HTR-8/SVneo (cell line): ENCODE measurements at places on chromosomes 2 and 18.
A peak's percentile ranks its signal among the peaks of the same experiment; 100 is the strongest.

- no peak for DNase-seq
These were observed 107.1 kb downstream of the TWIST2 start for GRCh38 chr2:238954841-238955591.

DNA sequence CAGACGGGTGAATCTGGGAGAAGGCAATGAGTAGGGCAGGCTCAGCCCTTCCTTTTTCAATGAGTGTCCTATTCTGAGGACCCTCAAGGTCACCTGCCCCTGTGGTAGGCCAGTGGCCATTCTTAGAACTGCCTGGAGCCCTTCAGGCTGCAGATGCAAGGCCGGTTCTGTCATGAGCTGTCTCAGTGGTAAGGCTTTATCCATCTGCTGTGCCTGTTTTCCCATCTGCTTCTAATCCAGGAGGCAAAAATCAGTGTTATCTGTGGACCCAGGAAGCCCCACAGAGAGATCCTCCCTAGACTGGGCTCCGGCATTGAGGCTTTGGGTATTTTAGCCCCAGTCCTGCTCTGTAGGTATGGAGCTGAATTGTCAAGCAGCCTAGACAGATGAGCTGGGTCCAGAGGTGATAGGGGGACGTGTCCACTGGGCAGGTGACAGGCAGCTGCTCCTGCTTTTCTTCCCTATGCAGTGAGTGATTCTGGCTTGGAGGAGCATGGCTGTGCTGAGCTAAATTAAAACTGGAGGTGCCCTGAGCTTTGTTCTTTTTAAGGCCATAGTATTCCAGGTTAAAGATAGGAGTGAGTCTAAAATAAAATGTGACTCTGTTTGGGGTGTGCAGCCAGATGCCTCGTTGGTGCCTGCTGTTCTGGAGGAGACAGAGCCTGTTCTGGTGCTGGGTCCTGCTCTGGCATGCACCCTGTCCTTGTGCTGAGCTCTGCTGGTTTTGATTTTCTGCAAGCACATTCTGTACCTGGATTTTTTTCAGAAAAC lies 92.5 kb downstream of the FHOD3 start:
- no peak for DNase-seq

DNA sequence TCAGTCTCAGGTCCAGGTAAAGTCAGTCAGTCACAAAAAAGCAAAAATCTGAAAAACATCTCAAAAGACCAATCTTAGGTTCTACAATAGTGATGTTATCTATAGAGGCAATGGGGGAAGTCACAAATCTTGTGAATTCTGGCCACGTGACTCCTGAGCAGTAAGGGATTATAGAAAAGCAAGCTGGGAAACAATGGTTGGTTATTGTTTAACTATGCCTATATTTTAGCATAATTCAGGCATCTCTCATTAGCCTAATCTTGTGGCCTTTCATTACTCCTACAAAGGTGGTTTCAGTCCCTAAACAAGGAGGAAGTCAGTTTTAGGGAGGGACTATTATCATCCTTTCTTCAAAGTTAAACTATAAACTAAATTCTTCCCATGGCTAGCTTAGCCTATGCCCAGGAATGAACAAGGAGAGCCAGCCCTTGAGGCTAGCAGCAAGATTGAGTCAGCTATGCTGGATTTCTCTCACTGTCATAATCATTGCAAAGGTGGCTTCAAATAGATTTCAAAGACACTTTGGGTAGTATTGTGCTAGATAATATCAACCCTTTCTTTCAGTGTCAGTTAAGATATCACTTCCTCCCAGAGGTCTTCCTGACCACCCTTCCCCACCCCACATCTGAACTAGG lies 56.4 kb upstream of the ITGA6 start:
- no peak for DNase-seq

GRCh38 chr2:20976527-20976926 lies 67.3 kb downstream of the APOB start:
- no peak for DNase-seq

DNA sequence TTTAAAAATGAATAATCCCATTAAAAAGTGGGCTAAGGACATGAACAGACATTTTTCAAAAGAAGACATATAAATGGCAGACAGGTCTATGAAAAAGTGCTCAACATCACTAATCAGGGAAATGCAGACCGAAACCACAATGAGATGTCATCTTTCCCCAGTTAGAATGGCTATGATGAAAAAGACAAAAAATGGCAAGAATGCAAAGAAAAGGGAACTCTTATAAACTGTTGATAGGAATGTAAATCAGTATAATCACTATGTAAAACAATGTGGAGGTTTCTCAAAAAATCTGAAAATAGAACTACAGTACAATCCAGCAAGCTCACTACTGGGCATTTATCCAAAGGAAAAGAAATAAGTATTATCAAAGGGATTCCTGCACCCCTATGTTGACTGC lies 169.2 kb downstream of the METTL4 start:
- no peak for DNase-seq

GRCh38 chr2:28219758-28220368 lies 172.8 kb upstream of the FOSL2 start:
- no peak for DNase-seq

DNA sequence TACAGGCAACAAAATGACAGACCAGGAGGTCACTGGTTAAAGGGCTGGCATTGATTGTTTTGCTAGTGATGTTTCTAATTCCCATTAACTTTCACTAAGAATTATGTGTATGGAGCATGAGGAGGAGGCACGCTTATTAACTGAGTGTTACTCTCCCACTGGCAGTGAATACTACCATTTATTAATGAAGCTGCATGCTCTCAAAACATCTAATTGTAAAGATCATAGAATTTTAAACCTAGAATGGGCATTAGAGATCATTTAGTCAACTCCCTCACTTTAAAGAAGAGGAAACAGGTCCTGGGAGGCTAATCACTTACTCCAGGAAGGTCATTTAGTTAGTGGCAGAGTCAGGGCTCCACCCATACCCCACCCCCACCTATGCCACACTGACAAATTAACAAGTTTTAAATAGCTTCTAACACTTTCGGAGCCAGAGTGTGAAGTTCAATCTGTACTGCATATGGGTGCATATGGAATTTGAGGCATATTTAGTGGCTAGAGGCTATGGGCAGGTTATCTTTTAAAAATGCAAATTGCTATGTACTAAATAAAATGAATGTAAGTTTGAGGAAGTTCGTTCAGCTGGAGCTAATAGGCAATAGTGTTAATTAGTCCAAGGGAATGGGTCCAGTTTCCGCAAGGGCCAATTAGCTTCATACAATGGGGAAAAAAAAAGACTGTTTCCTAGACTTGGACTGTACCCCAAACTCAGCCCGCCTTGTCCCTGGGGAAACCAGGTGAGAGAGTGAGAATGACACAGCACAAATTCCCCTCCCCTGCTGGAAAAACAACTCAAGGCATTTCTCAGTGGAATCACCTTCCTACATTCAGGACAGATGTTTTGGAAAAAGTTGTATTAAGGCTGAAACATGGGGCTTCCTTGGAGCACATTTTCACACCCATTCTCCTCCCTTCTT lies 178.8 kb downstream of the ICOS start:
- no peak for DNase-seq

- no peak for DNase-seq
These were observed 11.2 kb upstream of the DAW1 start for GRCh38 chr2:227860221-227860641.

GRCh38 chr2:181243319-181243718 lies 213.9 kb upstream of the ITGA4 start:
- no peak for DNase-seq

DNA sequence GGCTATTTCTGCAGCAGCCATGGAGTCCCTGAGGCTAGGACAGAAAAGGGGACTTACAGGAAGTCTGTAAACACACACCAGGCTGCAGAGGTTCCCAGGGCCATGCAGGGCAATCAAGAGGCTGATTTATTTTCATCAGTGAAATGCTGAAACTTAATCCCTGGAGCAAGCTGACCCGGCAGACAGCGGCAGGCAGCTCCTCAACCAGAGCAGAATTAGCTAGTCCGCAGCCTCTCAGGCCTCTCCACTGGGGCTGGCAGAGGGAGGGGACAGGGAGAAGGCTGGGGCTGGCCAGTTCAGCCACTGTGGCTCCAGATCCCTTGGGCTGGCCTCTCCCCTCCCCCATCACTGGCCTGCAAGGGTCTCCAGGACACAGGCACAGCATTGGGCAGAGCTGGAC lies 136.3 kb downstream of the TNS1 start:
- no peak for DNase-seq

DNA sequence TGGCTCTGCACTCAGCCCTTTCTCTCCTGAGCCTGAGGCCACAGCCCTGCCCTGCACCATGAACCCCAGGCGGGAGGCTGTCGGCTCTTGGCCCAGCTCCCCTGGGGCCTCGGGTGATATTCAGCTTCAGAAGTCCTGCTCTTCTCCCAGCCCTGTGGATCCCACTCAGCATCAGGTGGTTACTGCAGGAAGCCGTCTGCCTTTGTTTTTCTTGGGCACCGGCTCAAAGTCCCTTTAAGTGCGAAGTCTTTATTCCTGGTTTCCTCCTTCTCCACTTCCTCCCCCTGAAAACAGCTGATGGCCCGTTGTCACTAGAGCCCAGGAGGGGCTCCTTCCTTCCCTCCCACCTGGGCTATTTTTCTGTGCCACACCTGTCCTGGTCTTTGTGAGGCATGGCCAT lies 161.5 kb upstream of the BCL2L11 start:
- DNase-seq = no peak

DNA sequence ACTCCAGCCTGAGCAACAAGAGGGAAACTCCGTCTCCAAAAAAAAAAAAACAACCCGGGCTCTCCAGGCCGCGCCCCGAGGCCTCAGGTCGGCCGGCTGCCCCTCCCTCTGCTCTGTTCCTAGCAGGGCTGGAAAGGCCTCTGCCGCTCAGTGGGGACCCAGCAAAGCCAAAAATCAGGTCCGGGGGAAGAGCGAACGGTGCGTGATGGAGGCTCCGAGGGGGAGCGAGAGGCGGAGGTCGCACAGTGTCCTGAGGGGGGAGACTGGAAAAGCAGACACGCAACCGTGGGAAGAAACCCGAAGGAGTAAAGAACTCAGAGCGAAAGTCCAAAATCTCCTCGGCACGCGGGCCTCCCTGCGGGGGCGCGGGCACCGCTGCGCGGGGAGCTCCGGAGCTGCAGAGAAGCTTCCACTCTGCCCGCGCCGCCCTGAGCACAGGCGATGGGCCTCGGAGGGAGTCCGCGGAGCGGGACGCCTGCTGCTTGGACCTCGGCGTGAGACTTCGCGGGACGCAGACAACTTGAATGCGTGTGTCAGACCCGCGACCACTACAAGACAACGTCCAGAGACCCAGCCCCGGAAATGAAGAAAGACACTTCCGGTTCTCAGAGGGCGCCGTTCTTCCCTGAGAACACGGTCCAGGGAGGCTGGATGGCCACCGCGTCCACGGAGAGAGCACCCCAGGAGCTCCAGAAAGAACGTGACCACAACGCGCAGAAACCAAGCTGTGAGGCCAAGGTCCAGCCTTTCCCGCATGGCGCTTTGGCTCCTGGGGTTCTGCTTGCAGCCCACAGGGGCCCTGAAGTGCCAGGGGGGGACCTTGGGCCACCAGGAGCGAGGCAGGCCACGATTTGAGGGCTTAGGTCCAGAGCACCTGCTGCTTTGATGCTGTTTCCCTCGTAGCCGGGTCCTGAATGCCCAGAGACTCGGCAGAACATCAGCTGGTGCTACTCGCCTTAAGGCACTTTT lies 219.8 kb downstream of the DPP10 start:
- DNase-seq = no peak

GRCh38 chr2:23456396-23456795 lies 71.4 kb downstream of the KLHL29 start:
- DNase-seq = no peak

DNA sequence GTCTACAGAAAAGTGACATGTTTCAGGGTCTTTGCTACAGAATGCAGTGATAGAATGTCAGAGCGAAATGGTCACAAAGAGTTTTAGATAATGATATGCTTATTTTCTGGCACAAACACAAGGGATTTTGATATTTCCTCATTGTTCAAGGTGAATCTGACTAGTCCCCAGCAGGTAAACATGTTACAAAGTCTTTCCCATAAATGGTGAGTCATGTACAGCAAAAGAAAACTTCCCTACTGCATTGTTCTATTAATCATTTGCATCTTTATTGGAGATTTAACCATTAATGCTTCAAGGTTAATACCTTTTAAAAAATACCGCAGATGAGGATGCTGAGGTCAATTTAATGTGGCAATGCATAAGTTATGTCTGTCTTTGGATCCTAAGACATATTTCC lies 19.1 kb upstream of the TRIB2 start:
- no peak for DNase-seq

- DNase-seq = no peak
These were observed 18.1 kb upstream of the ANTXR1 start for GRCh38 chr2:68994864-68995263.

- no peak for DNase-seq
These were observed 116.3 kb upstream of the SERPINE2 start for GRCh38 chr2:224155371-224155770.

DNA sequence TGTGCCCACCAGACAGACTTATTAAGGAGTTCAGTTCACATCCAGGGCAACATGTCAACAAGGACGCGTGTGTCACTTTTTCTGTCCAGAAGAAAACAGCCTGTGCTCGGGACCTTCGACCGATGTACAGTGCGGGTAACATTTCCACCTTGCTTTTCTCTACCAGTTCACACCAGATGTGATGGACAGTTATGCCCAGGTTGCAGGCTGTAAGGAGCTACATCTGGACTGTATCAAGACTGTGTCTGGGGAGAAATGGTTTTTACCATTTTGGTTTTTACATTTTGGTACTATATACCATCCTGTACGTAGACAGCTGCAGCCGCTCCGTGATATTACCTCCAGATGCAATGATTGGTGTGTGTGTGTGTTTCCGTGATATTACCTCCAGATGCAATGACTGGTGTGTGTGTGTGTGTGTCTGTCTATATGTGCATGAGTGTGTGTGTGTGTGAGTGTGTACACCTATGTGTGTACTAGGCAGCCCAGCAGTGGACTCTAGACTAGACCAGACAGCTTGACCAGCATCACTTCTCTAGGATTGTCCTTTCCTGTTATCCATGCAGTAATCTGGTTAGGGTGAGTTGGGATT lies 118.0 kb downstream of the COL6A3 start:
- DNase-seq = no peak

GRCh38 chr2:59314031-59314766 lies 1073.1 kb upstream of the FANCL start:
- DNase-seq = no peak

DNA sequence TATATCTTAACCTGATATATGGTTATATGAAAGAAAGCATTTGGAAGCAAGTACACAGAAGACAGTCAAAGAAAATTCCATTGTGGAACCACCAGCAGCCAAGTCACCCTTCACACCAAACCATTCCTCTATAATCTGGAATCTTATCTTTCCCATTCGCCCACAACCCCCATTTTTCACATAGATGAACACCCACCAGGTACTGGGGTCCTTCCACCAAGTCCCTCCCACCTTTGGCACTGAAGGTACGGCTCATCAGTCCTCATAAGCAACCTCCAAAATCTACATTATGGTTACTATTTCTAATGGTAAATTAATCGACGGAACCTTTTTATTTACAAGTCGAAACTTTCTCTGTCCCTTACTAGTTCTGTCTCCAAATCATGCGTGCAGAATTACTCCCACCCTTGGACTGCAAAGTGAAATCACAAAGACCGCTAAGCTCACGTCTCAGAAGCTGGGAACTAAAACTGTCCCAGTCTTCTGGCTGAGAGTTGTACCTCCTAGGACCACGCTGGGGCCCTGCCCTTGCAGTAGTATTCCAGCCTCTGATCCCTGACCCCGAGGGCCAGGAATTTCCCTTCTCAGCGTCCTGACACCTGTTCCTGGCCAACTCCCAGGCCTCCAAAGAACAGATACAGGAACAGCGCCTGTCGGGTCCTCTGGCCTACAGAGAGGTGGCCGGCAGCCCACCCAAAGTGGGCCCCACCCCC lies 702 bp downstream of the OLA1 start:
- peak; percentile 15 for DNase-seq

GRCh38 chr18:60044290-60045006 lies 144.7 kb downstream of the PMAIP1 start:
- DNase-seq = peak; percentile 12
